ENCODE measurements at places on chromosomes 5 and 9.

GRCh38 chr5:151018846-151019245 lies 1.5 kb upstream of the GPX3 start:
- no peak for DNase-seq

DNA sequence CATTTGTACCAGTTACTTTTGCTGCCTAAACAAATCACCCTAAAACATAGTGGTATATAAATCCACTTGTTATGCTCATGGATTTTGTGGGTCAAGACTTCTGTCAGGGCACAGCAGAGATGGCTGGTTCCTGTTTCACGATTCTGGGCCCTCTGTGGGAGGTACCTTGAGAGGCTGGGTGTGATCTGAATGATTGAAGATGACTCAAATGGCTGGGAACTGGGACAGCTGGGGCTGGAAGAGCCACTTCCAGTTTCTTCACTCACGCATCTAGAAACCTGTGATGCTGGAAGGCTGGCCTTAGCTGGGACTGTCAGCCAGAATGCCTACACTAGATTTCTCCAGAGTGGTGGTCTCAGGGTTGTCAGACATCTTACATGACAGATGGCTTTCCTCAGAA lies 88.1 kb downstream of the KIF4B start:
- DNase-seq = no peak

DNA sequence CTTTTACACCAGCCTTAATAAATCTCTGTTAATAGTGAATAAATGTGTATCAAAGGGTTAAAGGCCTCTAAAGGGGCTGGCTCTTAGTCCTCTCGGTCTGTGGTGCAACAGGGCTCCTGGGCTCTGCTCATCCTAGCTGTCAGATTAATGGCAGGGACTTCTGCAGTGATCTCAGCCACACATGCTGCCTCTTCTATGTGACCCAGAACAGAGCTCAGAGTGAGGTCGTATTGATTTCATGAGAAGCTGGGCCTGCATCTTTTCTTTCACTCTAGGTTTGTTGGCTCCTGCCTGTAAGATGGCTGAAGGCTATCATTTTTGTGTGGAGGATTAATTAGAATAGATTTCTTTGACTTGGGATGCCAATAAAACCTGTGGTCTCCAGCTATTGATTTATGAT lies 165.0 kb upstream of the GLRA1 start:
- no peak for DNase-seq

DNA sequence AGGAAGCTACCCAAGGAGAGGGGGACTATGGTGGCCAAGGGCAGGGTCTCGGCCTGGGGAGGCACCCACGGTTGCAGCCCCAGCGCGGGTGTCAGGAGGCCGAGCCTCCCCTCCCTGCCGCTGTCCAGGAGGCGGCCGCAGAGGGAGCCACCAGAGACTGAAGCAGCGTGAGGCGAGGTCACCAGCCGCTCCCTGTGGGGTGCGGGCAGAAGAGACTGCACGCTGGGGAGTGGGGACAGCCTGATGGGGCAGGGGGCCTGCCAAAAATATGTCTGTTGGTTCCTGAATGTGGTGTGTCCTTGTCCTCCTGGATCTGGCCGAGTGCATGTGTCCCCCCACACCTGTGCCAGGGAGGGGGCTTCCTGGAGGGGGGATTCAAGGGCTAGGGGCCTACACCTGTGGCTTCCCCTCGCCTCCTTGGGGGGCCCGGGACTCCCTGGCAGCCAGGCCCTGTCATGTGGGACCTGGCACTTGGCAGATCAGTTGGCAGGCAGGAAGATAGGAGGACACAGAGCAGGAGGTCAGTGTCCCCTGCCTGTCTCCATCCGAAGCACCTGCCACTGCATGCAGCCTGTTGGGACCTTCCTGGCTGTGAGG lies 131.2 kb downstream of the DAB2IP start:
- no peak for DNase-seq

Data from cardiac septum (tissue), 1 donor.